ENCODE measurements at places on chromosomes 3 and 15.

- DNase-seq: no peak
Observed at GRCh38 chr3:59867185-59868002, 817.6 kb upstream of the CFAP20DC start.

- peak; percentile 61 for DNase-seq
Observed at GRCh38 chr3:37174532-37175126, at the start of gene LRRFIP2. TSS of gene LRRFIP2 (minus strand) at chr3:37174582. CDS start at chr3:37148983, 25,599 bp downstream.

DNA sequence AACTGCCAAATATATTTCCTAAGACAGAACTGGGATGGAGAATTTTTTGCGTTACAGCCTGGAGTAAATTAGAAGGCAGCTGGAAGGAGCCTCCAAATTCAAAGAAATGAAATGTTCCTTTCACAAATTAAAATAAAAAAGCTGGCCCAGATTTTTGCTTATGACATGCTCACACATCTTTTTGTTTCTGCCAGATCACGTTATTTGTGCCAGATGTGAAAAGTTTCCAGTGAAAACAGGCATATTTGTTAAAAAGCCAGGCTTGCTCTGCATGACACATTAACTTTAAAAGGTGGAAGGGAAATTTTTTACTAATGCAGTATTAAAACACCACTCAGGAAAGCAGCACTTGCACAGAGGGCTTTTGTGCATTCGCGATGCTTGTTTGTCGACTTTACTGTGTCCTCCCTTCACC, 23.3 kb upstream of the ACKR4 start:
- no peak for DNase-seq

GRCh38 chr3:15797642-15798303, at the start of gene ANKRD28:
TSS of gene ANKRD28 (minus strand) at chr3:15797979. CDS start at chr3:15796521, 1,458 bp downstream.
- peak; percentile 90 for DNase-seq

GRCh38 chr3:32457971-32458471, 44.6 kb downstream of the CMTM6 start:
- DNase-seq: no peak

DNA sequence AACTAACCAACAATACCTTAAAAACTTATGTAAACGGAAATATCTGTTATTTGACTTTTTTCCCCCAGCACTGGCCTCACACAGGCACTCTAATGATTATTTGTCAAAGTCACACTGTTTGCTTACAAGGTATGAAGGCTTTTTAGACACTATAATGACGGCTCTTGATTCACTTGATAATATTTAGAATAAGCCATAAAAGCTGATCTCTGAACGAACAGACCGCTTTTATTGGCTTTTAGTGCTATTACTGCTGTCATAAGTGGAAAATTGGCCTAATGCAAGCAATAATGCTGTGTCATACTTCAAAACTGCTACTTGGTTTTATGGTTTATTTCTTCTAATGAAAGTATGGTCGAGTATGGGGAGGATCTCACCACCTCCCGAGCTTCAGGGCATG, 35.1 kb downstream of the MDFIC2 start:
- no peak for DNase-seq

- no peak for DNase-seq
Observed at GRCh38 chr15:89845305-89845893, 30.7 kb upstream of the ANPEP start.

GRCh38 chr15:99253381-99254090, 2.3 kb downstream of the LRRC28 start:
- DNase-seq: no peak

- DNase-seq: no peak
Observed at GRCh38 chr3:122318620-122319019, 6.4 kb upstream of the CSTA start.

- no peak for DNase-seq
Observed at GRCh38 chr3:193774272-193774915, 181.4 kb downstream of the OPA1 start.

- peak; percentile 70 for DNase-seq
Observed at GRCh38 chr3:16513141-16514020, at the start of gene RFTN1. TSS of gene RFTN1 (minus strand) at chr3:16513699. CDS start at chr3:16493869, 19,830 bp downstream.

GRCh38 chr15:42707873-42708544, 28.9 kb downstream of the CDAN1 start:
- no peak for DNase-seq

- no peak for DNase-seq
Observed at GRCh38 chr3:148289159-148289558, 408.5 kb upstream of the AGTR1 start.

DNA sequence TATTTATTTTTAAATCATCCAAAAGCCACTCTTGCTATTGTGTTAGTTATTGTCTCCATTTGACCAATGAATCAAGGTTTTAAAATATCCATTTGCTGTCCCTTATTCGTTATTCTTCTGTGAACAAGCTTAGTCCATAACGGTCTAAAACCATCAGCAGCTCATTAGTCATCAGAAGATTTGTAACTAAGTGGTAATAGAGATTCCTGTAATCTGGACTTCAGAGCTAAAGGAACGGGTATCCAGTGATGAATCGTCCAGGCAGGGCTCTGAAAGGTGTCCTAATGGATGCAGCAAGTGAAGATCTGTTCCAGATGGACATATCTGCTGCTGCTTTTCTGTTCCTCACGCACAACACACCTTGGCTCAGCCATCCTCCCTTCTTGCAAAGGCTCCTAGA, 362.7 kb upstream of the CFAP20DC start:
- DNase-seq: no peak

- peak; percentile 57 for DNase-seq
Observed at GRCh38 chr3:33575311-33575710, 135.1 kb upstream of the UBP1 start.

DNA sequence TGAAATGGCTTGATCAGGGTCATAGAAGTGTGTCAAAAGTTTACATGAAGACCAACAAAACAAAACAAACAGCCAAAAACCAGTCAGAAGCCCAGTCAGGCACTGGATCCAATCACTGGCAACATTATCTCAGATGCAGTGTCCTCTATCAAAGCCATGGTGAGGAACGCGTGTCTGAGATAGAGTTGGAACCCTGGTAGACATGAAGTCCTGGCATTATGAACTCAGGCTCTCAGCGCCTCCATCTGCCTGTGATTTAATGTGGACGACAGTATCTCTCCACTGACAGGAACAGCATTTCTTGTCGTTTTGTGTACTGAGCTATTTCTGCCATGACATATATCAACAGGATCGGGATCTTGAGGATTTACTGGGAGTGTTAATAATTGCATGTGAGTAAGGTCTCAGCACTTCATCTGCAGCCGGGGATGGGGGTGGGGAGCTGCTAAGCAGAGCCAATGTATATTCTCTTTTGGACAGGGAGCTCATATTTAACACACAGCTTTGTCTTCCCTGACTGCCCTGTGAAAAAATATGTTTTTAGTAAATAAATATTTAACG, 1120.0 kb downstream of the IGSF11 start:
- DNase-seq: no peak

GRCh38 chr3:122356402-122356801, 26.6 kb downstream of the MIX23 start:
- peak; percentile 19 for DNase-seq

- no peak for DNase-seq
Observed at GRCh38 chr15:89396723-89397652, 62.4 kb upstream of the POLG start.

DNA sequence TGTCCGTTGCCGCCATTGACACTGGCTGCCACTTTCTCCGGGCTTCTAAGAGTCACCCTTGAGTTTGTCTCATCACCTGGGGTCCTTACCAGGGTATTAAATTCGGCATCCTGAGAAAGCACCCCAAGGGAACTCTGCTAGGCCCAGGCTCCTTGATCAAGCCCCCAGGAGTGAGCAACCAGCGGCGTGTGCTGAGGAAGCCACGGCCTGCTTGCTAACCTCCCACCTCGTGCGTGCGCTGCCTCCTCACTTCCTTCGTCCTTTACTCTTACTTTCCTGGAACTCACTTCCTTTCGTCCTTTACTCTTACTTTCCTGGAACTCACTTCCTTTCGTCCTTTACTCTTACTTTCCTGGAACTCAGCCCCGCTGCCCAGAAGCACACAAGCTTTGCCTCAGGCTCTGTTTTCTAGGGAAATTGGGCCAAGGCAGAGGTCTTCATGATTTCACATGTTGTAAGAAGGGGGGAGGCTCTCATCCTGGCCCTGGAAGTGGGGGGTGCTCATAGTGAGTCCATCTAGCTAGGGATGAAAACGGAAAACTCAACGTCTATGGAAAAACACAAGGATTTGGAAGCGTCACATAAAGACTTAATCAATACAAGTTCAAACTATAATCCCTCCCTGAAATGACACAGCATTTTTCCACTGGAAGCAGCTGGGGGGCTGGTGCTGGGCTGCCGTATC, 36.7 kb upstream of the BDH1 start:
- no peak for DNase-seq

DNA sequence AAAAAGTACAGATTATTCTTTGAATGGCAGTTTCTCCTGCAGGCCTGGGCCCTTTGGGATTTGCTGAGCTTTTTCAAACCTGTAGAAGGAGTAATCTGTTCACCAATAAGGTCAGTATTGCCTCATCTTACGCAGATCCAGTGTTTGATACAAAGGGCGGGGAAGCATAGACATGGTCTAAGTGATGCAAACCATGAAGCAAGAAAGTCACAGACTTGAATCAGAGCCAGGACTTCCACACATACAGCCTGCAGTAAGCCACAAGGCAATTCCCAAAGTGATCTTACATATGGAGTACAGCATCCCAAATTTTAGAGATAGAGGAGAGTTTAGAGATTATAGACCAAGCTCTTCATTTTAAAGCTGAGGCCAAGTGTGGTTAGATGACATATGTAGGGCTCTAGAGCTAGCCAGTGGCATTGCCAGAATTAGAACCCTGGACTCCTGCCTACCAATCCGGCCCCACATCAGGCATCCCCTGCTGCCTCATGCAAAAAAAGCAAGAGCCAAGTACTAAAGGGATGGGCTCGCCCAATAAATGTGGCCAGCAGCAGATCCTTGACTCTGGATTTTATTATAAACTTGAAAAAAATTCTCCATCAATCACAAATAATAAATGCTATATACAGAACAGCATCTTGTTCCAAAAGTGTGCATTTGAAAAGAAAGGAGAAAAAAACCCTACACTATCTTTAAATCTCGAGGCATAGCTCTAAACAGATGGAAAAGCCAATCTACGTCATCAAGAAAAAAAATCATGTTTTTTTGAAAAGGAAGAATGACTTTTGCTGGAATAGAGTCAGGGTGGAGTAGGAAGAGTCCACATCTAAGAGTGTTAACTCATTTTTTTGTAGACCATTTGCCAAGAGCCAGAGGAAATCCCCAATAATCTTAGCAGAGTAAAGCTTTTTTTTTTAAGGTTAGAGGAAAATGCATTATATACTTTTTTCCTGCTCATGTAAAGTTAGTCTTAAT, 24.0 kb downstream of the ABI3BP start:
- no peak for DNase-seq

DNA sequence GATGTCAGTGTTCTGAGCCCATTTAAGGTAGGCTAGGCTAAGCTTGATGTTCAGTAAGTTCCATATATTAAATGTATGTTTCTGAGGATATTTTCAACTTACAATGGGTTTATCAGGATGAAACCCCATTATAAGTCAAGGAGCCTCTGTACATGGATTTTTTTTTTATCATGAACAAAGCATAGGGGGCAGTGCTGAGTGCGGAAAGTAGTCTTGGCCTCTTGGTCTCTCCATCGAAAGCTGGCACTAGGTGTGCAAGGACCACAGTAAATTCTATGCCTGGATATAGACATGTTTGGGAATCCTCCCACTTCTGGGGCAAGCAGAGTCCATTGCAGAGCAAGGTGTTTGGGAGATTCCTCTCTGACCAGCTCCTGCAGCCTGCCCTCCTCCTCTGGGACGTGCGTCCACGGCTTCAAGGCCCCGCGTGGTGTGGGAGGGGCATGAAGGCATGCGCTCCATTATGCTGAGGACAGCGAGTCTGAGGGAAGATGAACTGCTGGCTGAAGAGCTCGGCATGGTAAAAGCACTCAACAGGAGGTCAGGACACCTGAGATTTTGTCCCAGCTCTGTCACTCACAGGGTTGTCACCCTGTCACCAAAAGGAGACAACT, 122.9 kb upstream of the LIPC start:
- DNase-seq: no peak

Measured in CD14-positive monocyte (primary cell).